Naive B cell (primary cell): ENCODE measurements at places on chromosomes 2 and 18. TPM values are rescaled to one million over a fixed set of nuclear protein-coding genes. Genes with fewer than 3 reads are reported as not detected.

DNA sequence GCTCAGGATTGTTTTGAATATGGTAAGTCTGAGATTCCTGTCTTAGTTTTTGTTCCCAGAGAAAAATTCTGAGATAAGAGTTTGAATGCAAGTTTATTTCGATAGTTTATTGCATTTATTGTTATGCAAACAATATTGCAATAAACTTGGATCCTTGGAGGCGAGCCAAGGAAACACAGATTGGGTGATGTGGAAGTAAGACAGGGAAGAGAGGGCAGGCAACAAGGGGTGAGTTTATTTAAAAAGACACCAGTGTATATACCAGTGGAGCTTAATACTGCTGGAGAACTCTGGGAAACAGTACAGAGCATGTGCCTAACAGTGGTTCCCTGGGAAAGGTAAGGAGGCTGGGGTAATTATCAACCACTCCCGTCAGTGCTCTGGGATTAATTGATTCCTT, 87.5 kb upstream of the NEDD4L start:
- H3K27ac ChIP-seq, result no peak overlapping the region
- peaks cover 19% of the 10 kb centered on the region for H3K27me3 ChIP-seq
- DNase-seq, result no peak

DNA sequence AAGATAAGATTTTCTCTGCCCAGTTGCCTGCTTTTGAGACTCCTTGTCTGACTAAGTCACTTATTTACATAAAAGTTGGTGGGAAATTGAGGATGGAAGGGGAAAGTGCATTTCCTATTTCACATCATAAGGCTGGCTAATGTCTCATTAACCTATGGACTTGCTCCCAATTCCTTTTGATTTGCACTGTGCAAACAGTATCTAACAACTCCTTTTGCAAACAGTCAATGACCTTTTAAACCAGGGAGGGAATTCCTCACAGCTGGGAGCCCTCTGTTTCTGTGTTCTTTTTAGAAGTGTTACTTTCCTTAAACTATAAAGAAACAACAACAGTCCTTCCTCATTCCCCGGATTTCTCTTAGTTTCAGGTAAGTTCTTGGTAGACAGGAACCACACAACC, 272.8 kb downstream of the RND3 start:
- no peak overlapping the region for H3K4me3 ChIP-seq
- H3K27ac ChIP-seq, result no peak overlapping the region
- H3K27me3 ChIP-seq, result no peaks in the 10 kb centered on the region
- no peak for DNase-seq

- no peak overlapping the region for H3K4me3 ChIP-seq
- no peak overlapping the region for H3K27ac ChIP-seq
- H3K36me3 ChIP-seq, result no peaks in the 10 kb centered on the region
- H3K27me3 ChIP-seq, result peaks cover 17% of the 10 kb centered on the region
- DNase-seq, result peak; percentile 42
Observed at GRCh38 chr2:223727562-223727961, 109.8 kb downstream of the AP1S3 start.

DNA sequence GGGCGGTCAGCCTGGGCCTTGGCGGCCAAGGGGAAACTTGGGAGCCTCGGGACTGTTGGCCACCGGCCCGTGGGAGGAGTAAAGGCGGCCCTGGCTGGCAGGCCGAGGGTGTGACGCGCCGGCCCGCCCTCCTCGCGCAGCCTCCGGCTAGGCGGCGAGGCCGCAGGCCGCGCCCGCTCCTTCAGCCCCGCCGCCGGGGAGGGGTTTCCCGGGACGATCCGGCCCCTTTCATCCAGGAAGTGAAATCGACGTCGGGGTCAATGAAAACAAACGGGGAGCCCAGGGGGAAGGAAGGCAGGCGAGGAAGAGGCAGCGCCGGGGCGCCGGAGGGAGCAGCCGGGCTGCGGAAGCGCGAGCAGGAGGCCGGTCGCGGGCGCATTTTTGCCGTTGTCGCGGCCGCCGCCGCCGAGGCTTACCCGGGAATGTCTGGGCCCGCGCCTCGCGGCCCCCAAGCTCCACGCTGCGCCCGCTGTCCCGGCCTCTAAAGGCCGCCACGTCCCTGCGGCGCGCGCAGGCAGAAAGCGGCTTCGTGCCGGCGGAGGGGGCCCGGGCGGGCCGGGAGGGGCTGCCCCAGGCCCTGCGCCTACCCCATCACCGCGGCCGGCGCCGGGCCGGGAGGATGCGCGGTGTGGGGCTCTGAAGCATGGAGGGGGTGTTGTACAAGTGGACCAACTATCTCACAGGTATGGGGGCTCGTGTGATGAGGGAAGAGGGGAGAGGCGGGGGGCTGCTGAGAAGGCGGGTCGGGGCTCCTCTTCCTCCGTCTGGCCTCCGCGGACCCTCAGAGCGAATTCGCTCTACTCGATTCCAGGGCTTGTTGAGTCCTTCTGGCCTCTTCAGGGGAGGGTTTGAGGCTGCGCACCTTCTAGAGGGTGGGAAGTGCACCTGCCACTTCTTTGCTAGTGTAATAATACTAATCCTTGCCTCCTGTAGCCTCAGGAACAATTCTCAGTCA, at the start of gene PLEKHA3:
PLEKHA3 (plus strand) TSS at position 231 of the 955 bp plus-strand sequence; CDS start at position 644, 413 bp downstream.
- no peaks in the 10 kb centered on the region for H3K36me3 ChIP-seq
- peak; percentile 81 for DNase-seq
- H3K27me3 ChIP-seq, result no peaks in the 10 kb centered on the region
- peak within 1 kb of the TSS; percentile 99 for H3K4me3 ChIP-seq
- peaks cover 48% of the 10 kb centered on the region for H3K4me1 ChIP-seq

GRCh38 chr18:27467073-27467472, 282.0 kb upstream of the CHST9 start:
- H3K4me1 ChIP-seq, result no peaks in the 10 kb centered on the region
- no peaks in the 10 kb centered on the region for H3K27me3 ChIP-seq
- H3K27ac ChIP-seq, result no peak overlapping the region
- H3K4me3 ChIP-seq, result no peak overlapping the region

GRCh38 chr2:172740856-172741255, 5.2 kb downstream of the RAPGEF4 start:
- peaks cover 9% of the 10 kb centered on the region for H3K36me3 ChIP-seq
- H3K27me3 ChIP-seq, result peaks cover 43% of the 10 kb centered on the region
- DNase-seq, result no peak
- H3K4me1 ChIP-seq, result peaks cover 4% of the 10 kb centered on the region
- H3K27ac ChIP-seq, result no peak overlapping the region
- no peak overlapping the region for H3K4me3 ChIP-seq

DNA sequence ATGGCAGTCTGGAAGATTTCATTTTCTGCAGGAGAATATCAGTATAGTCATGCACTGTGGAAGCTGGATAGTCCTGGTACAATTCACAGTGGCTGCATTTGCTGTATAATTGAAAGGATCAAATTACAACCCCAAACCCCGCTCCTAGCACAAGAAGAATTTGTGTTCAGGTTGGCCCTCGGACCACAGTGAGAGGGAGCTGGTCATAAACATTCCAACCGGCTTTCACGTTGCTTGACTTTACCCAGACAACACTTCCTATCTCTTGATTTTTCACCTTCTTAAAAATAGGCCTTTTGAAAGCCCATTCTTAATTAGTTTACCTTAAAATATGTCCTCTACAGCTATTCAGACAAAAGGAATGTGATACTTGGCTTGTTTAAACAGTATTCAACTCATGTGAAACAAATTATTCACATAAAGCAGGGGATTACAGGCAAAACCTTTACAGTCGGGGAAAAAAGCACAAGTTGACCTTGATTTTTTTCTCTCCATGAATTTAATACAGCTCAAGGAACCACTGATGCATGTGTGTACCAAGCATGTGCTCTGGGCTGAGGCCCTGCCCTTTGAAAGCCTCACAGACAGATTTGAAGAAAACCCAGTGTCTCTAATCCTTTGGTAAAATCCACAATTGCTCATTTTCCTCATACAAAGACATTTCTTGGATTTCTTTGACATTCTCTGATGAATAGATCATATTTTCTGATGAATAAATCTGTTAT, 143.0 kb upstream of the SOX11 start:
- DNase-seq, result no peak
- peaks cover 4% of the 10 kb centered on the region for H3K27me3 ChIP-seq
- H3K36me3 ChIP-seq, result no peaks in the 10 kb centered on the region
- no peaks in the 10 kb centered on the region for H3K4me1 ChIP-seq

- H3K4me3 ChIP-seq, result peak overlapping the region; percentile 44
- peak overlapping the region; percentile 42 for H3K27ac ChIP-seq
- peaks cover 12% of the 10 kb centered on the region for H3K27me3 ChIP-seq
- peak; percentile 7 for DNase-seq
Observed at GRCh38 chr2:109164739-109165221, 35.8 kb downstream of the SH3RF3 start.

DNA sequence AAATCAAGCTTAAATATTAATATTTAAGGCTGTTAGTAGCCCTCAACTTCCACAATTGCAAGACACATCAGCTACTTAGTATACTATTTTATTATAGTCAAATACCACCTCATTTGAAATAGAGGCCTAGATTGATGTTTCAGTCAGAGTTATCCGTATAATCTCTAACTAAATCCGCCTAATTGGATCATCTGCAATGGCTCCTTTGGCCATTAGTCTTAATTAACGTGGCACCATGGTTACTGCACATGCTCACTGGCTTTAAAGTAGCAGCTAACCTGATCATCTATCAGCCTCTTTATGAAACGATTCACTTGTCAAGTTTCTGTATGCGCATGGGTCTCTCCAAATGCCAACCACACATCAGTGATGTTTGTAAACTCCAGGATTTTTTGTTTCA, 112.3 kb downstream of the COLEC12 start:
- H3K4me1 ChIP-seq, result peaks cover 2% of the 10 kb centered on the region
- peaks cover 15% of the 10 kb centered on the region for H3K27me3 ChIP-seq
- DNase-seq, result no peak
- H3K4me3 ChIP-seq, result no peak overlapping the region
- peaks cover 9% of the 10 kb centered on the region for H3K36me3 ChIP-seq
- H3K27ac ChIP-seq, result no peak overlapping the region

DNA sequence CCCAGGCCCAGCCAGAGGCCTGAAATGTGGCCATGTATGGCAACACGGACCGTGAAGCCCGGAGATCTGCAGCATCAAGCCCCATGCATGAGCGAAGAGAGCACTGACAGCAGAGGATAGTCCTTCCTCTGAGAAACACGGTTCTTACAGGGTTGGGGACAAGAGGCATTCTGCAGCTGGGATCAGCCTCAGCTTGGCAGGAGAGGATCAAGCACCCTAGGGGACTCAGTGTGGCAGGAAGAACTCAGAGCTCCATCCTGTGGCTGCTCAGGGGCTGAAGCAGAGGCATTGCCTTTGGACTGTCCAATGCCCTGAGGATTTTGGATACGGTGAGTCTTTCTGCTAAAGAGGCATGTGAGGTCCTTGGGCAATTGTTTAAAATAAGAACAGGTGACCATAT, 368.7 kb downstream of the ZNF516 start:
- no peak for DNase-seq
- no peaks in the 10 kb centered on the region for H3K27me3 ChIP-seq
- H3K4me1 ChIP-seq, result no peaks in the 10 kb centered on the region
- no peak overlapping the region for H3K27ac ChIP-seq
- H3K36me3 ChIP-seq, result no peaks in the 10 kb centered on the region

GRCh38 chr2:180694445-180695421, 285.7 kb upstream of the UBE2E3 start:
- H3K36me3 ChIP-seq, result no peaks in the 10 kb centered on the region
- no peak overlapping the region for H3K4me3 ChIP-seq
- H3K4me1 ChIP-seq, result no peaks in the 10 kb centered on the region
- no peak for DNase-seq
- H3K27me3 ChIP-seq, result no peaks in the 10 kb centered on the region

DNA sequence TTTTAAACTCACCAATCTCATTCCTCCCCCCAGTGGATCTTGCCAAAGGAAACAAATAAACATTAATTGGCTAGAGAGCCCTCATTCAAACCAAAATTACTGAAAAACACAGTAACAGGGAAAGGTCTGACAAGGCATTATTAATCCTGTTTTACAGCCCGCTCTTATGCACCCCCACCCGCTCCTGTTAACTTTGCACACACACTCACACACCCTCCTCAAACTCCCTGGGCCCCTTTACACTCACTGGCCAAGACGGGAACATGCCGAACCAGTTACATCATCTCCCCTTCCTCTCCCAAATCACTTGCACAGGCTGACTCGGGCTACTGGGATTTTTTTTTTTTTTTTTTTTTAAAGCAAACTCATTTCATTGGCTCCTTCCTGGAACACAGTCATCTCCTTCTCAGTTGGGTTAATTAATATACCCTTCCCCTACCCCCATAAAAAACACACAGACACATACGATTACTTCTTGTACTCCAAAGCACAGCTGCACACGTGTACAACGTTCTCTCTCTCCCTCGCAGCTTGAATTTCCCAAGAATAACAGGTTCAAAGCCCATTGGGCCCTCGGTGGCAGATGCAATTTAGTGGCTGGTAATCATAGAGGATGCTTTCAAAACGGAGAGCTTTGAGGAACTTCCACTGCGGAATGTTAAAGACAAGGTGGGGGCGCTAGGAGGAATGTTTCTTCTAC, 31.8 kb downstream of the KLF7 start:
- H3K36me3 ChIP-seq, result peaks cover 1% of the 10 kb centered on the region
- DNase-seq, result no peak
- peaks cover 61% of the 10 kb centered on the region for H3K4me1 ChIP-seq

- no peaks in the 10 kb centered on the region for H3K27me3 ChIP-seq
- H3K4me1 ChIP-seq, result no peaks in the 10 kb centered on the region
- H3K36me3 ChIP-seq, result peaks cover 6% of the 10 kb centered on the region
- no peak overlapping the region for H3K4me3 ChIP-seq
Observed at GRCh38 chr2:28291811-28292440, 100.7 kb upstream of the FOSL2 start.

DNA sequence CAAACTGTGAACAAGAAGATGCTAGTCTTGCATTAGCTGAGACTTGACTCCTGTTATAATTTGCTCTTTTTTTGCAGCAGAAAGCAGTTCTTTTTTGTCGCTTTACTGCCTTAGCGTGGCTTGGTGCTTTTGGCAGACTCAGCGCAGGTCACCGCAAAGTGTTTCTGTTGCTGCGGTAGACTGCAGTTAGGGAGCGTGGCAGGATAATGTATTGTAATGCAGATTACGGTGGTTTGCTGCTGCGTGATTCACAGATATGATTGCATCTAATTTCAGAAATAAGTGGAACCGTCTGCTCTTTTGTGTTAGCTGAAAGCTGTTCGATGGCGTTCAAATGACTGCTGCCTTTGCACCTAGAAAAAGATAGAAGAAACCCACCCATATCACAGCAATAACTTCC, 131.6 kb upstream of the SATB2 start:
- no peaks in the 10 kb centered on the region for H3K36me3 ChIP-seq
- H3K4me3 ChIP-seq, result no peak overlapping the region
- no peaks in the 10 kb centered on the region for H3K27me3 ChIP-seq

- DNase-seq, result no peak
- H3K27ac ChIP-seq, result no peak overlapping the region
- no peak overlapping the region for H3K4me3 ChIP-seq
- H3K27me3 ChIP-seq, result no peaks in the 10 kb centered on the region
Observed at GRCh38 chr2:178419123-178419522, 31.9 kb downstream of the PRKRA start.

- H3K4me1 ChIP-seq, result peaks cover 10% of the 10 kb centered on the region
- H3K27me3 ChIP-seq, result peaks cover 19% of the 10 kb centered on the region
Observed at GRCh38 chr2:9649261-9649660, 18.5 kb upstream of the YWHAQ start.

PCARE gene
- polyA plus RNA-seq, result not detected

UCN gene
- polyA plus RNA-seq, result not detected

OSBPL6 gene
- not detected for polyA plus RNA-seq
